HepG2 (cell line): ENCODE measurements at places on chromosomes 6 and 20. TPM values are rescaled to one million over a fixed set of nuclear protein-coding genes. Genes with fewer than 3 reads are reported as not detected.

Gene ZNF831
- not detected in 2 replicates for total RNA-seq

Gene IPCEF1
- not detected in 2 replicates for total RNA-seq

Gene TOX2
- not detected in 2 replicates for total RNA-seq

Gene TAGAP
- total RNA-seq, result not detected in 2 replicates

Gene RAB44
- not detected in 2 replicates for total RNA-seq

Gene MLIP
- 0.33 TPM in 1 of 2 replicates, not detected in the other for total RNA-seq

Gene LAMA5
- total RNA-seq, result 28.5 and 44.7 TPM in 2 replicates

Gene PCSK2
- not detected in 2 replicates for total RNA-seq

Gene FAM217A
- not detected in 2 replicates for total RNA-seq

Gene RSPH3
- total RNA-seq, result 3.5 and 4.4 TPM in 2 replicates

Gene TMEM14A
- 73.7 and 78.0 TPM in 2 replicates for total RNA-seq

Gene FILIP1
- not detected in 2 replicates for total RNA-seq
